T-cell (primary cell): ENCODE measurements at places on chromosomes 2 and 18. TPM values are rescaled to one million over a fixed set of nuclear protein-coding genes. Genes with fewer than 3 reads are reported as not detected.

Gene UGT1A3
- total RNA-seq = not detected

- DNase-seq = no peak
These were observed 267.6 kb downstream of the SRBD1 start for GRCh38 chr2:45343251-45344017.

DNA sequence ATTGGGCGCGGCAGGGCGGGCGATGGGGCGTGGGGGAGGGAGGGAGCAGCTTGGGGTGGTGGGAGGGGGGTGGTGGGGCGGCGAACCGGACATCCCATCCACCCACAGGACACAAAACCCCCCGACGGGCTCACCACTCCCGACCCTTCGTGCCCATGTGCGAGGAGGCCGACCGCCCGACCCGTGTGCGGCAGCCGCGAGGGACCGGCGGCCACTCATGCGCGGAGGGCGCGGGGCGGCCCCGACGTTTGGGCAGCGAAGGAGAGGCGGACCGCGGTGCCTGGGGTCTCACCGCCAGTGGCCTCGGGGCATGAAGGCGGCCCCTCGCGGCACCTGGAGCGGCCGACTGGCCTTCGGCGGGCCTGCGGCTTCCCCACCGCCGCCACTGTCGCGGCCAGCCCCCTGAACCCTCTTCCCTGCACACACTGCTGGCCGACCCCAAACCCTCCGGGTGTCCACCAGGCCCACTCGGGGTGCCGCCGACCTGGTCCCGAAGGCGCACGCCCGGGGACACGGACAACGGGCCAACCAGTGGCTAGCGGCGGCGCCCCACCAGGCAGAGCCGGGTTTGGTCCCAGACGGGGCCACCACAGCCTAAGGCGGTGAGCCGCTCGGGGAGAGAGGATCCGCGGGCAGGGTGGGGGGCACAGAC is 94.6 kb upstream of the ANKRD30BL start:
- no peak for DNase-seq

DNA sequence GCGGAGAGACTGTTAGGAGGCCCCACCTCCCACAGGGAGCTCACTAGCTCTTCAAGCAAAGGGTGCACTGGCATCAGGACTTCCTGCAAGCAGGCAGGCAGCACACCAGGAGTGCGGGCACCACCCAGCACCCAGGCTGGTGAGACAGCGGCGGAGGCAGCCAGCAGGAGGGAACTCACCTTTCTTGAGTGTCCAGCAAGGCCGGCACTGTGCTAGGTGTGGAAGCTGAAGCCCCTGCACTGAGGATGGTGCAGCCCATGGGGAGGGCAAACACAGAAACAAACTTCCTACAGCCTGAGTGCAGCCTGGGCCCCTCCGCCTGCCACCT is 100.7 kb upstream of the ID2 start:
- no peak for DNase-seq

Gene UNC80
- total RNA-seq = not detected

GRCh38 chr2:43490252-43490786 is 105.5 kb downstream of the THADA start:
- no peak for DNase-seq

- DNase-seq = no peak
These were observed 12.4 kb downstream of the KLHL14 start for GRCh38 chr18:32760391-32760790.

Gene CNRIP1
- 0.63 TPM for total RNA-seq

- DNase-seq = no peak
These were observed 213.0 kb downstream of the PHLPP1 start for GRCh38 chr18:62928326-62928725.

Gene CRYBA2
- not detected for total RNA-seq

- no peak for DNase-seq
These were observed at the start of gene ST8SIA5 for GRCh38 chr18:46756559-46757201. Gene ST8SIA5, minus strand, starts transcription at chr18:46757053. Its CDS starts 545 bp downstream, at chr18:46756508.

DNA sequence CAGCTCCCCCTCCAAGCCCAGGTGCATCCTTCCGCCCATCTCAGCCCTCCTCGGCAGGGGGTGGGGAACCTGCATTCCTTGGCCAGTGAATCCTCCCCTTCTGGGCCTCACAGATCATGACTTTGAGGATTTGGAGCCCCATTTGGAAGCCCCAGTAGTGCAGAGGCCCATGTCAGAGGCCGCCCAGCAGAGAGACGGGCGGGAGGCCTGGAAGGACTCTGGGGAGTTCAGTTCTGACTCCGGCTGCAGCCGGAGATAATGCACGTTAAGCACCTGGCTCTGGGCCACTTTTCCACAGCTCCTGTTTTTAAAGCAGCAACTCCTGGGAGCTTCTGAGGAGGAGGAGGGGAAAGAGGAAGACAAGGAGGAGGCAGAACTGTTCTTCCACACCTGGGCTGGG is 14.9 kb downstream of the ATOH8 start:
- no peak for DNase-seq
